ENCODE measurements at places on chromosomes 6 and 20.

DNA sequence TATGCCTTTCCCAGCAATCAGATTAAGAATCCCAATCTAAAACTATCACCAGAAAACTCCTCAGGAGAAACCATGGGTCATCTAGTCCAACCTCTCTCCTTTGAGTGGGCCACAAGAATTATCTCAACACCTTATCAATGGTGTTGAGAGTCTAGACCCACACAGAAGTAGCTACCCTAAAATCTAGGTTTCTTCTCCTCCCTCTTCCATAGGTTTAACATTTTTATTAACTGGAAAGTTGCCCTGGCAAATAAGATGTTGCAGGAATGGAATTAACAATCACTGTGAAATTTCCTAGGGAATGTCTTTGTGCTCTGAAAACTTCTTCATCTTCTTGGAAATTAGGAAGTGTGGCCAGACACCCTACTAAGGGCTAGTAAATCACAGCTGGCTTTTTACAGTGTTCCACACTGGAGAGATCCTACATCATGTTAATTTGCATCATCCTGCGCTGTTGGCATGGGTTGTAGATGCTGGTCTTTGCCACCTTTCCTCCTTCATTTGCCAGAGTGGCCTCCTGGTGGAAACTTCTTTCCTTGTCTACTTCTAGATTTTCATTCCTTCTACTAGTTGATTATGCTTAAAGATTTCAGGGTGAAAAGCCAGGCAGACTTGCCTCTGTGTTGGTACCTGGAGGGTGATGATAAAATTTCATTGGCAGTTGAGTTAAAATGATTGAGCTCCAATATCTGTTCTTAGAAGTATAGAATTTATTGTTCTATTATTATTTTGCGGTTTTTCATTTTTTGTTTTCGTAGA lies 2.7 kb downstream of the TNFAIP3 start:
- no peak for DNase-seq

GRCh38 chr6:93350774-93351173 lies 68.6 kb downstream of the EPHA7 start:
- no peak for DNase-seq

DNA sequence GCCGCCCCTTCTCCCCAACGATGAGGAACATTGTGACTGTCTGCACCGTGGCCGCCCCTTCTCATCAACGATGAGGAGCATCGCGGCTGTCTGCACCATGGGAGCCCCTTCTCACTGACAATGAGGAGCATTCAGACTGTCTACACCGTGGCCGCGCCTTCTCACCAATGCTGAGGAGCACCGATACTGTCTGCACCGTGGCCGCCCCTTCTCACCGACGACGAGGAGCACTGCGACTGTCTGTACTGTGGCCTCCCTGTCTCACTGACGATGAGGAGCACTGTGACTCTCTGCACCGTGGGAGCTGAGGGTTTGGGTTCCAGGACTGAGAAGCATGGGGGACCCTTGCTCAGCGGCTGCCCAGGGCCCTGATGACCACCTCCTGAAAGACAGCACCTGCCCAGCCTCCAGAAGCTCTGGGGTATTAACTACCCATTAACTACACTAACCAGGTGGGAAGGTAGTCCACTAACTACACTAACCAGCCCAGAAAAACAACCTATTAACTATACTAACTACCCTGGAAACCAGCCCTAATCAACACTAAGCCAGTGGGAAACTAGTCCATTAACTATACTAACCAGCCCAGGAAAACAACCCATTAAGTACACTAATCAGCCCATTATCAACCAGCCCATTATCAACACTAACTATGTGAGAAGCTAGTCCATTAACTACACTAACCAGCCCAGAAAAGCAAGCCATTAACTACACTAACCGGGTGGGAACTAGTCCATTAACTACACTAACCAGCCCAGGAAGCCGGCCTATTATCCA lies 116.9 kb downstream of the TAF4 start:
- DNase-seq = no peak

DNA sequence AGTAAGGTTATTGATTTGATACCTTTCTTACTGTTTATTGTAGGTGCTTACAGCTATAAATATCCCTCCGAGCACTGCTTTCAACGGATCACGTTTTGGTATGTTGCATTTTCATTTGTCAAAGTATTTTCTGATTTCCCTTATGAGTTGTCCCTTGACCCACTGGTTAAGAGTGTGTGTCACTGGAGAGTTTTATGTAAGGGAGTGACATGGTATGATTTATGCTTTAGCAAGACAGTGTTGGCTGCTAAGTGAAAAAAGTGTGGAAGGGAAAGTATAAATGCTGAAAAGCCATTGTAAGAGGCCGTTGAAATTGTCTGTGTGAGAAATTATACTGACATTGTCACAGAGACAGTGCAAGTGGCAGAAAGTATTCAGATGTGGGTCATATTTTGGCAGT lies 72.0 kb downstream of the SYCP2 start:
- DNase-seq = no peak

GRCh38 chr6:105746509-105746908 lies 339.6 kb upstream of the PRDM1 start:
- no peak for DNase-seq

- no peak for DNase-seq
These were observed 197.2 kb upstream of the THEMIS start for GRCh38 chr6:128098000-128098581.

GRCh38 chr6:87397656-87398055 lies 10.1 kb upstream of the CFAP206 start:
- DNase-seq = no peak
